Pancreas (tissue), 10 donors: ENCODE measurements at places on chromosomes 3 and 15.

DNA sequence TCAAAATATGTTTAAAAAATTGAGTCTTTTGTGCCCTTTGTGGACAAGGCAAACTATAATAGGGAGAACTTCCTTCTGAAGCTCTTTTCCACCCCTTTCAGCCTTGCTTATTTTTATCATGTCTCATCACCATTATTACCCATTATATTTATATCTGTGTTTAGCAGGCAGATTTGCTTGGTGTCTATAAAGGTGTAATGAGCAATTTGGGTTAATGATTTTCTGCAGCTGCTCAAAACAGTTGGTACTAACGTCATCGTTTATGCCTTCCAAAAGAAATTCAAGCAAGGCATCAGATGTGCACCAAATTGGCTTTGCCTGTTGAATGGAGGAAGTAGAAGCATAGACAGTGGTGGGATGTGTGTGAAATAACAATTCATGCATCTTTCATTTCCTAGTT, 483.7 kb upstream of the SGO1 start:
- DNase-seq = no peak

DNA sequence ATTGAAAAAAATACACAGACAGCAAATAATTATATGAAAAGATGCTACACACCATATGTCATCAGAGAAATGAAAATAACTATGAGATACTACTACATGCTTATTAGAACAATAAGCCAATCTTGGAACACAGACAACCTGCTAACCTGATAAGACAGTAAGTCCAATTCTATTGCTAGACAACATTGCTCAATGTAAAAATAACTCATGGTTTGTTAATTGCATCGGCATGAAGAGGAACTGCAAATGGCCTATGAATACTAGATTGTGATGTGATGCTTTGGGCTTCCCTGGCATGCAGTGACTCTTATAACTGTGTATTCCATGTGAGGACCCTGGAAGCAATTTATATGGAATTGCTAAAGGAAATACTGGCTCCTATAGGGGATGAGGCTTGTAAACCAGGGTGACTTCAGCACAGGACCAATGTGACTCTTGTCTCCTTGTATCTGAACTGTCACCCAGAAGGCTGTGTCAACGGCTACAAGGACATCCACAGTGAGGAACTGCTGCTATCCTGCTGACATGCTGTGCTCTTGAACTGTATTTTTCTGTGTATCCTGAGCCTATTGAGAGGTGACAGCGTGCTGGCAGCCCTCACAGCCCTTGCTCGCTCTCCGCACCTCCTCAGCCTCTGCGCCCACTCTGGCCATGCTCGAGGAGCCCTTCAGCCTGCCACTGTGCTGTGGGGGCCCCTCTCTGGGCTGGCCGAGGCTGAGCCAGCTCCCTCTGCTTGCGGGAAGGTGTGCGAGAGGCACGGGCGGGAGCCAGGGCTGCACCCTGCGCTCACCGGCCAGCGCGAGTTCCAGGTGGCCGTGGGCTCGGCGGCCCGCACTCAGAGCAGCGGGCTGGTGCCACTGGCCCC, 385.7 kb downstream of the CNTN4 start:
- DNase-seq = no peak

- no peak for DNase-seq
These were observed 530.2 kb upstream of the CBLB start for GRCh38 chr3:106398891-106399600.

- no peak for DNase-seq
These were observed 57.9 kb downstream of the TIPARP start for GRCh38 chr3:156732261-156732660.

DNA sequence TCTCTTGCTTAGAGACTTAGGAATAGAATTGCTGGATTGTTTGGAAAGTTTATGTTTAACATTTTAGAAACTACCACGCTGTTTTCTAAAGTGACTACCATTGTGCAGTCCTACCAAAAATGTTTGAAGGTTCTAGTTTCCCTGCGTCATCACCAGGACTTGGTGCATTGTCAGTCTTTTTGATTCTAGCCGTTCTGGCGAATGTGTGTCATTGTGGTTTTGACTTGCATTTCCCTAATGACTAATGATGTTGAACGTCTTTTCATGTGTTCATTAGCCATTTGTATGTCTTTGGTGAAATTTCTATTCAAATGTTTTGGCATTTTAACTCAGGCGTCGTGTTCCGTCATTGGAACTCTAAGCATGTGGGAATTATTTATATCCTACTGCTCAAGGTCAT, 58.0 kb downstream of the CHD2 start:
- DNase-seq = no peak
